Stimulated activated CD4-positive, alpha-beta T cell treated with anti-CD3 and anti-CD28 coated beads, Interleukin-2, amount 100 ng/mL, for 24 hours (primary cell): ENCODE measurements at places on chromosomes 5 and 9.

GRCh38 chr5:42518595-42519221 lies 95.5 kb downstream of the GHR start:
- DNase-seq: no peak

DNA sequence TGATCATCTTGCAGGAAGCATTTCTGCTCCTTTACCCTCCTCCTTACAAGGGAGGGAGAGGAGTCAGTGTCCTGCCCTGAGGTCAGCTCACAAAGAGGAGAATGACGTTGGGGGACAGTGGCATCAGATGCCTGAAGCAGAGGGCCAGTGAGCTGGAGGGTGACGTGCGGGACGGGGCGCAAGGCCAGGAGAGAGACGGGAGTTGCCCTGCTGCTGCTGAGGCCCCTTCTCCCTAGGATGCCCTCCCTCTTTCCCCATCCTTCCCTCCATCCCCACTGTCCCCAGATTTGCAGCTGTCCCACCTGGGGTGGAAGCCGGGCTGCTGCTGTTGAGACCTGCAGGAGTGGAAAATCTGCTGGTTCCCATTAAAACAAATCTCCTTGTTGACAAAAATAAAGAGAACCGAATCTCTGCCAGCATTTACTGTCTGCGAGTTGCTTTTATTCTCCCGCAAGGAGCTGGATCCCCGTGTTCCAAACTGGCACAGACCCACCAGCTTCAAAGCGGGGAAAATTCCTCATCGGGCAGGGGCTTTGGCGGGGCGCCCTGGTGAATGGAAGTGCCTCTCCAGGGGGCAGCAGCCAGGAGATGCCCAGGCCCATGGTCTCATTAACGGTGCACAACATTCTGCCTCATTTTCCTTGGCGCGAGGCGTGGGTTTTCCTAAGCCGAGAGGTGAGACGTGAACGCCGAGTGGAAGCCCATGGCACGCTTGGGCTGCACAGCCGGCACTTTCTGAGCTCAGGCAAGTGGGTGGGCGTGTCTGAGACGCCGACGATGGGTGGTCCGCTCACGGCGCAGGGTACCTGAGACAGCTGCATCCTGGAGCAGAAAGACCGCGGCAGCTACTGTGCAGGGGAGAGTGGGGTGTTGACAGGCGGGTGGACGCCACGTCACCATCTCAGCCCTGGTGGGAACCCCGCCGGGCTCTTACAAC lies 13.9 kb upstream of the COL5A1 start:
- DNase-seq: no peak

DNA sequence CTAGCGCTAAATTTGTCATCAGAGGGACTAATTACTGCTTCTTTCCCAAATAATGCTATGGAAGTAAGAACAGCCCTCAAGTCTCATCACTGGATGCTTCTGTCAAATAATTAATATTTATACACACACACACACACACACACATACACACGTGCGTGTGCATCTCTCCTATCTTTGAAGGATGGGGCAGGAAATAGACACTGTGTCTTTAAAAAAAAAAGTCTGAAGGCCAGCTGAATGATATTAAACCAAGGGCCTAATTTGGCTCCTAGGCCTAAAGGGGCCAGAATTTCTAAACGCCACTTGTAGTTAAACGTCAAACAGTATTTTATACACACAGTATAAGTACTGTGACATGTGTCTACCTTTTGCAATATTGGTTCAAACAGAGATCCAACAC lies 3.3 kb downstream of the SLF1 start:
- no peak for DNase-seq

GRCh38 chr9:82034956-82035731 lies 46.6 kb downstream of the SPATA31D1 start:
- DNase-seq: no peak

DNA sequence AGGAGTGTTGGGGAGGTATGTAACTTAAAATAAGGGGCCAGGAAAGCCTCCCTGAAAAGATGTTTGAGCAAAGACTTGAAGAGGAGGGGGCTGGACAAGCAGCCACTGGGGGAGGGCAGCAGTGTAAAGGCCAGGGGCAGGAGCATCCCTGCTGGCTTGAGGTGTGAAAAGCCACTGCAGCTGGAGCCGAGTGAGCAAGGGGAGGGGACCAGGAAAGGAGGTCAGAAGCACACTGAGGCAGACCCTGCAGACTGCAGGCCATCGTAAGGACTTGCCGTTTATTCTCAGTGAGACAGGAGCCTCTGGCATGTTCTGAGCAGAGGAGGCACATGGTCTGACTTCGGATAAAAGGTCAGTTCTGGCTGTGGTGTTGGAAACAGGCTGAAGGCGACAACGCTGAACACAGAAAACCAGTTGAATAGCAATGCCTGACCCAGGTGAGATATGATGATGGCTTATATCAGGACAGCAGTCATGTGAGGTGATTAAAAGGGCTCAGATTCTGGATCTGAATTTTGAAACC lies 10.2 kb upstream of the ERGIC1 start:
- no peak for DNase-seq

DNA sequence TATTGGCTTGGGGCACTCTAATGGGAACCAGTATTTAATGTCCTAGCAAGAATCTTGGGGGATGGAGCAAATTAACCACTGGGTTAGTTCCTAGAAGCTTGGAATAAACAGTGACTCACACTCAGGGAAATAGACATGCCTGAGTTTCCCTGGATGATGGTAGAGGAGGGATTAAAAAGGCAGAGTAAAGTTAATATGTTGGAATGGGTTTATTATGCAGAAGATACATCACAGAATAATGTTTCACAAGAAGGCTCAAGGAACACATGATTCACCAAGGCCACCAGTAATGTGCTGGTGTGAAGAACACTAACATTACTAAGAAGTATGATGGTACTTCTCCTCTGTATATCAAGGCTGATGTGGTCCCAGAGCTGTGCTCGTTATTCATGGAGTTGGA lies 752.9 kb upstream of the SEMA6A start:
- DNase-seq: no peak

DNA sequence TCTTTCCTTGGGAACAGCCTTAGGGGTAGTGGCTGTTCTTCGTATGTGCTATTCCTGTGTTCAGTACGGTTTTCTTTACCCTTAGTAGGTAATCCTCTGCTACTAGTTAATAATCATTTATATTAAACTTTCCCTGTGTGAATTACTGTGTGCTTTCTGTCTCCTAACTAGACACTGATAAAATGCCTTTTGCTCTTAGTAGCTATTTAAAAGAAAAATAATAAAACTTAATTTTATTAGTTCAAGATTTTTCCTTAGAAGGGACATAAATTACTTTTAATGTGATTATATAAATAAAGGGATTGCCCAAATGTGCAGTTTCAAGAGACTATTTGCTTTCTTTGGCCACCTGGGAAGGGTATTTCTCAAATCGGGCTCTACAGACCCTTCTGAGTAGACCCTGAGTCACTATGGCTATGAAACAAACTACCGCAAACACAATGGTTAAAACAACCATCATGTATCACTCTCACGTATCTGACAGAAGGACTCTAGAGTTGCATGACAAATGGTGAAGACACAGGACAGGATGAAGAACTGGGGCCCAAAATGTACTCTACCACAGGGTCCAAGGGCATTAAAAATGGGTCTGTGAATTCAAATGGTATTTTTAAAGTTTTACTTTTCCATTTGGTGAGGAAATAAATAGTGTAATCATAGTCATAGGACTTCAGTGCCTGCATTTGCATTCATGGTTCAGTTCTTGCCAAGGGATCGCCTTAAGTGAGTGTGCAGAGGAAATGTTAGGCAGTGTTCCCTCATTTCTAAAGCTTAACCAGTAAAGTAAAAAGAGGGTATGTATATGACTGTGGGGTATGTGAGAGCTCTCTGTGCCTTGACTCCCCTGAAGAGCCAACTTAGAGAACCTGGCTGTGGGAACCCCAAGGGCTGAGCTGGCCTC lies 97.0 kb downstream of the TSSK1B start:
- no peak for DNase-seq

GRCh38 chr9:126842977-126843799 lies 17.3 kb upstream of the ZBTB34 start:
- DNase-seq: no peak

- DNase-seq: no peak
Observed at GRCh38 chr9:77021291-77021894, 1.9 kb downstream of the FOXB2 start.

DNA sequence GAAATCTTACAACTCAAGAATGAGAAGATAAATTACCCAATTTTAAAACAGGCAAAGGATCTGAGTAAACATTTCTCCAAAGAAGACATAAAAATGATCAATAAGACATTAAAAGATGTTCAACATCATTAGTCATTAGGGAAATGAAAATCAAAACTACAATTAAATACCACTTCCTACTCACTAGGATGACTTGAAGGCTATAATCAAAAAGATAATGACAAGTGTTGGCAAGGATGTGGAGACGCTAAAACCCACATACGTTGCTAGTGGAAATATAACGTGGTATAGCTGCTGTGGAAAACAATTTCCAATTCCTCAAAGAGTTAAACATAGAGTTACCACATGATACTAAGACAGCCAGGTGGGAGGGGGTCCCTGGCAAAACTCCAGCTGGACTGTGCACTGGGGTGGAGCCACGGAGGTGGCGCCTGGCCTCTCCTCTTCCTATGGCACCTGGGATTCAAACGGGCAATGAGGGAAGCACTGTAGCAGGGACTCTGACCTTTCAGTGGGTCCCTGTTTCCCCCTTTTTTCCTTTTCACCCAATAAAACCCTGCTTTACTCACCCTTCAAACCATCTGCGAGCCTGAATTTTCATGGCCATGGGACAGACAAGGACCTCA lies 5.9 kb downstream of the ARSB start:
- no peak for DNase-seq

- DNase-seq: no peak
Observed at GRCh38 chr9:15417626-15418025, 5.0 kb upstream of the SNAPC3 start.

DNA sequence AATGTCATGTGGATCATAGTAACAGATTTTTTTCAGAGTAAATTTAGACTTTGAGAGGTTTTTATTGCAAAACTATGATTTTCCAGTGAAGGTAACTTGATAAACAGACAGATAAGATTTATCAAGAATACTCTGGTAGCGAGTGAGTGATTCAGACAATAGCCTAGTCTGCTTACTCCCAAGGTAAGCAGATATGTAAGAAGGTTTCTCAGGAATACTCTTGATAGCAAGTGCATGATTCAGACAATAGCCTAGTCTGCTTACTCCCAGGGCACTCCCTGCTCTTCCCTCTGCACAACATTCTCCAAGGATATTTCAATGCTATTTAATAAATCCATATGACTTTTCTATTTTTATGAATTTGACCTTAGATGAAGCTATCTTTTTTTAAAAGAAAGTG lies 1881.5 kb downstream of the EFNA5 start:
- DNase-seq: no peak

GRCh38 chr5:109580225-109580624 lies 109.5 kb upstream of the MAN2A1 start:
- DNase-seq: no peak

- DNase-seq: no peak
Observed at GRCh38 chr5:154284433-154284832, 93.9 kb downstream of the GALNT10 start.

- DNase-seq: peak; percentile 10
Observed at GRCh38 chr9:33818847-33819500, 2.0 kb downstream of the UBE2R2 start.

- no peak for DNase-seq
Observed at GRCh38 chr5:43101491-43101890, 19.2 kb upstream of the ZNF131 start.

DNA sequence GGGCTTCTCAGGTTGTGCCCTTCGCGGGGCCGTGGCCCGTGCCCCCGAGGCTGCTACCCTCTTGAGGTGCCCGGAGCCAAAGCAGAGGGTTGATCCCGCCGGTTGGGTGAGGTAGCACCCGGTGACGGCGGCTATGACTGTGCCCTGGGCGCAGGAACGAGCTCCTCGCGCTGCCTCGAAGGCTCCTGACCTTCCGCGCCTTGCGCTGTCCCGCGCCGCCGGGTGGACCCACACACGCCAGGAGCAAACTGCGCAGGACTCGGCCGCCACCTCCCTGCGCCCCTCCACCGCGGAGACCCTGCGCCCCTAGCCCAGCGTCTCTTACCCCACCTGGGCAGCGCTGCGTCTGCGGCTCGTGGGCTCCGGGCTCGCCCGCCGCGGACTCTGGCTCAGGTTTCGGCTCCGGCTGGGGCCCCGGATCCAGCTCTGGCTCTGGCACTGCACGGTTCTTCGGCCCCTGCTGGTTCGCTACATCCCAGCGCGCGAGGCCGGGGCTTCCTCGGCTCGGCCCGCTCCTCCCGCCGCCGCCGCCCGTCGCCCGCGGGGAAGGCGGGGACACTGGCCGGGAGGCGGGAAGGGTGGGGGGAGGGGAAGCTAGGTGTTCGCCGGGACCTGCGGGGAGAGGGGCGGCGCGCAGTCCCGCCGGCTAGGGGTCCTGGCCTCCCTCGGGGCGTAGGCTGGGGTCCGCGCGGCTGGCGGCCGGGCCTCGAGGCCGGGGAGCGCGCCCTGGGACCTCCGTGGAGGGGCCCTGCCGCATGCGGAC lies 5.4 kb upstream of the PITX1 start:
- DNase-seq: peak; percentile 30

- no peak for DNase-seq
Observed at GRCh38 chr5:109364977-109365376, 44.8 kb downstream of the PJA2 start.

DNA sequence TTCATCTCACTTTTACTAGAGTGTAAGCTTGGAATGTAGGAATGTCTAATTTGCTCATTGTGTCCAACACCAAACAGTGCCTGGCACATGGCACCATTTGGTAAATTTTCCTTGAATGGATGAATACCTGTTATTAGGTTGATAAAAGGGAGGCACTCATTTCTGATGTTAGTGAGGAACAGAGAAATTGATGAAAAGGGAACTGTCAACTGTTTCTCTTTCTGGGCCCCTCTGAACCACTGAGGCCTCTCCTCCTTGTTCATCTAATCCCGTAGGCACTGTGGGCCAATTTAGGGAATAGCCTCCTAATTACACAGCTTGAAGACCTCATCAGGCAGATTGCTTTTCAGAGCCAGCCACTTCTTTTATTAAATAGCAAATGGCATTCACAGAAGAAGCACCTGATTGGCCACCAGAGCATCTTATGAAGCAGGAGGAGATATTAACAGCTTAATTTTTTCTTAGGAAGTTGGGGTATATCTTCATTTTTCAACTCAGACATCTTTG lies 22.6 kb downstream of the MRRF start:
- DNase-seq: no peak

- no peak for DNase-seq
Observed at GRCh38 chr9:81417941-81418340, 271.4 kb downstream of the TLE1 start.

GRCh38 chr9:38010918-38011704 lies 57.9 kb downstream of the SHB start:
- no peak for DNase-seq

GRCh38 chr5:27619982-27620381 lies 581.6 kb upstream of the CDH9 start:
- DNase-seq: no peak

DNA sequence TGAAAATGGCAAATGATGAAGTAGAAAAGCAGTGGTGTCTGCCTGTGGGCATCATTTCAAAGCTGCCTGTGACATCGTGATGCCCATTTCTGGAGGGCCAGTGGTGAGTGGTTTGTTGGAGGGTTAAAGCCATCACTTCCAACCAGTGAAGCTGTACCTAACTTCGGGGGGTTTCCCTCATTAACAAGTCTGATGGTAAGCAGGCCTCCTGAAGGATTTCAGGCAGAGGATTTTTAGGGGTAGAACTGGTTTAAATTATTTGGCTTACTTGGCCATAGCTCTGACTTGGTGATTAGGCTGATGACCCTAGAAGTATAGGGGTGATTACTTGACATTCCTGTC lies 10.7 kb downstream of the TNFAIP8 start:
- no peak for DNase-seq

- DNase-seq: no peak
Observed at GRCh38 chr9:76984486-76984885, 35.0 kb upstream of the FOXB2 start.
